ENCODE measurements at places on chromosomes 4 and X.

- peak; percentile 33 for DNase-seq
These were observed 221.2 kb upstream of the MID1 start for GRCh38 chrX:10841579-10841978.

DNA sequence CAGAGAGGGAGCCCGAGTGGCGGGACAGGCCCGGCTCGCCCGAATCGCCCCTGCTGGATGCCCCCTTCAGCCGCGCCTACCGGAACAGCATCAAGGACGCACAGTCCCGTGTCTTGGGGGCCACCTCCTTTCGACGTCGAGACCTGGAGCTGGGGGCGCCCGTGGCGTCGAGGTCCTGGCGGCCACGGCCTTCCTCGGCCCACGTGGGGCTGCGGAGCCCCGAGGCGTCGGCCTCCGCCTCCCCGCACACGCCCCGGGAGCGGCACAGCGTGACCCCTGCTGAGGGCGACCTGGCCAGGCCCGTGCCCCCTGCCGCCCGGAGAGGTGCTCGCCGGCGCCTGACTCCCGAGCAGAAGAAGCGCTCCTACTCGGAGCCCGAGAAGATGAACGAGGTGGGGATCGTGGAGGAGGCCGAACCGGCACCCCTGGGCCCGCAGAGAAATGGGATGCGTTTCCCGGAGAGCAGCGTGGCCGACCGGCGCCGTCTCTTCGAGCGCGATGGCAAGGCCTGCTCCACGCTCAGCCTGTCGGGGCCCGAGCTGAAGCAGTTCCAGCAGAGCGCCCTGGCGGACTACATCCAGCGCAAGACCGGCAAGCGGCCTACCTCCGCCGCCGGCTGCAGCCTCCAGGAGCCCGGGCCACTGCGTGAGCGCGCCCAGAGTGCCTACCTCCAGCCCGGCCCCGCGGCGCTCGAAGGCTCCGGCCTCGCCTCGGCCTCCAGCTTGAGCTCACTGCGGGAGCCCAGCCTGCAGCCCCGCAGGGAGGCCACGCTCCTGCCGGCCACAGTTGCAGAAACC is 156.9 kb downstream of the SOWAHB start:
- no peak for DNase-seq

DNA sequence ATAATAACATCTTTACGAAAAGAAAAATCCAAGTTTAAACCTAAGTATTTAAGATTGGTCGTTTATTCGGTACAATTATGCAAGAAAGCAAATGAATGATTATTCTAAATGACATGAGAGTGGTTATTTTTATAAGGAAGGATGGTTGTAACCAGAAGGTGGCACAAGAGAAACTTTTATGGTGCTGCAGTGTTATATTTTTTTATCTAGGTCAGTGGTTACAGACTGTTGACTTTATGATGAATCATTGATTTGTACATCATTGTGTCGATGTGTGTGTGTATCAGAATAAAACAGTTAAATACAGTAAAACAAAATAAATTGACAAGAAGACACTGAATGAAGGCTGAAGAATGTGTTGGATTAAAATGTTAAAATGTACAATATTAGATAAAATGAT is 9.8 kb downstream of the DCAF8L2 start:
- no peak for DNase-seq

DNA sequence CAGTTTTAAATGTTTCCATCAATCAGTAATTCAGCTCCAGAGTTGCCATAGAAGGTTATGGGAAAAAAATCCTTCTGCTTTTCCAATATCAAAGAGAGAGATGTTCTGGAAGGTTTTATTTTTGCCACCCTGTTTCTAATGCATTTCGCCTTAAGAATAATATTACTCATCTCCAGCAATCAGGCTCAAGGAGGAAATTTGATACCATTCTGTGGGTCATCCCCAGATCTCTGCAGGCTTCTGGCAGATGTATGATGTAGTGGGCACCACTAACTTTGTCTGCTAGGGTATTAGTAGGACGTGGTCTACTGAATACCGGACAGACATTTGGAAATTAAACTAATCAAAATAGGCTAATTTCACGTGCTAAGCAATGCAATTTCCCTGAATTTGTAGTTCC is 645.4 kb upstream of the TENM3 start:
- no peak for DNase-seq

DNA sequence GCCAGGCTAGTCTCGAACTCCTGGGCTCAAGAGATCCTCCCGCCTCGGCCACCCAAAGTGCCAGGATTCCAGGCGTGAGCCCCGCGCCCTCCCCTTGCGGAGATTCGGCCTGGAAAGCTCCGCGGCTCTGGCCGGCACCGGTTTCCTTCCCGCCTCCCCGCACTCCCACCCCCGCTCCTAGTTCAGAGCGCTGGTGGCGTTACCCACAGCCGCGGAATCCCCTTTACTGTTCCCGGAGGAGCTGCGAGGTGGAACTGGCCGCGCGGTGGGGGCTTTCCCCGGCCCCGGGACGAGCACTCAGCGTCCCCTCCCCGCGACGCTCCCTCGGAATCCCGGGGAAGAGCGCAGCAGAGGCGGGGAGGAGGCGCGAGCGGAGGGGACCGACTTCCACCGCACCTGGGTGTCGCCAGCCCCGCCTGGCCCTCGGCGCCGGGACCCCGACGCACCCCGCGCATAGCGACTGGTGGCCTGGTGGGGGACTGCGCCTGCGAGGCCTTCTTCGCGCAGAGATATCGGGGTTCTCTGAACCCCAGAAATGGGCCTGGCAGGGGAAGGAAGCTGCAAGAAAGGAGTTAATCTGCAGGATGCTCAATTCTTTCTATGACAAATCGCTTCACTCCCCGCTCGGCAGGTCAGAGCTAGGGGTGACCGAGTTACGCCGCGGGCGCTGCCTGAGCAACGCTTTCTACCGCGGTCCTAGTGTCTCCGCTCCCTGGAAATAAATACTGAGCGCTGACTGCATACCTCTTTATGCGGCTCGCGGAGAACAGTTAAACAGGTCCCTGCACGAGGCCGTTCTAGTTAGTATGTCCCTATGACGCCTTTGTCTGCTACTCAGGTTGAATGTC is 14.6 kb upstream of the SLC25A4 start:
- DNase-seq, result peak; percentile 17

DNA sequence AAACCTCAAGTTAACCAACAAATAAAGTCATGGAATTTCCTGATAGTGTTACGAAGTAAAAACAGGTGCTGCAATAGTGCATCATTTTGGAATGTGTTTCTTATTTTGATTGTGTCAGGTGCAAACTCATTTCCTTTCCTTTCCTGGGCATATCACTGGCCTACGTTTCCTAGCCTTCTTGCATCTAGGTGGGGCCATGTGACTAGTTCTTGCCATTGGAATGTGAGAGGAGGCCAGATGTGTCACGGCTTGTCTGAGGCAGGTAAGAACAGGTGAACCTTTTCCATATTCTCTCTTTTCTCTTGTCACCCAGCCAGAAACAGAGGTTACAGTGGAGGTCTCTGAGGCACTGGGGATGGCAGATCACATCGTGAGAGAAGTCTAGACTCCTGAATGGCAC is 868.0 kb downstream of the RPA4 start:
- DNase-seq, result no peak

GRCh38 chrX:15474028-15474427 is 19.1 kb downstream of the PIR start:
- no peak for DNase-seq

DNA sequence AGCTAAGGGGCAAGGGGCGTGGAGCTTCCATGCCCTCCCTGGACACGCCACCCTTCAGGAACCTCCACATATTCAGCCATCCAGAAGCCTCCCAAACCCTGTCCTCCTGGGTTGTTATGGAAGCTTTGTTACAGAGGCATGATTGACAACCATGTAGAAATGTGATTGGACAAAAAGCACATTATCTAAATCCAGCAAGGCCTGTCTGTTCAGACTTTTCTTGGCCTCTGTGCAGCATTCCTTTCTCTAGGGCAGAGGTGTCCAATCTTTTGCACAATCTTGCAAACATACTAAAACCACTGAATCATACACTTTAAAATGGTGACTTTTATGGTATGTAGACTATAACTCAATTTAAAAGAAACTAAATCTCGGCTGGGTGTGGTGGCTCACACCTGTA is 12.7 kb downstream of the STEEP1 start:
- DNase-seq, result no peak

GRCh38 chr4:109611045-109611646 is 51.1 kb downstream of the MCUB start:
- DNase-seq, result no peak

DNA sequence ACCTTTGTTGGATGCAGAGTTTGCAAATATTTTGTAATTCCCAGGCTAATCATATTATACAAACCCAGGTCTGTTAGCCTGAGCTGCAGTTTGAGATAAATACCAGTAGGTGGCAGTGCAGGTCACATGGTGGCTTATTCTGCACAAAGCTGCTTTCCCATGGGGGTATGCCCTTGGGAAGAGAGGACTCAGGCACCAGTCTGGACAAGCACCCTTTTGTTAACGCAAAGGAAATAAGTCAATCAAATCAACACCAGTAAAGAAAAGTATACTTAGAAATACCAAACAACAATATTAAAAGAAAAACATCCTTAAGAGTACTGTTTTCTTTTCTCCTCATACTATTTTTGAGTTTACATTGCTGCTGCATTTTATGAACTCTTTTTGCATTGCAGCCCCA is 389.0 kb upstream of the ZFP42 start:
- DNase-seq, result peak; percentile 50

GRCh38 chr4:1573830-1574459 is 110.2 kb downstream of the FAM53A start:
- DNase-seq, result no peak

GRCh38 chr4:77493120-77493752 is 112.4 kb upstream of the CXCL13 start:
- DNase-seq, result no peak

- DNase-seq, result peak; percentile 28
These were observed 186.0 kb downstream of the HHIP start for GRCh38 chr4:144831971-144832370.

DNA sequence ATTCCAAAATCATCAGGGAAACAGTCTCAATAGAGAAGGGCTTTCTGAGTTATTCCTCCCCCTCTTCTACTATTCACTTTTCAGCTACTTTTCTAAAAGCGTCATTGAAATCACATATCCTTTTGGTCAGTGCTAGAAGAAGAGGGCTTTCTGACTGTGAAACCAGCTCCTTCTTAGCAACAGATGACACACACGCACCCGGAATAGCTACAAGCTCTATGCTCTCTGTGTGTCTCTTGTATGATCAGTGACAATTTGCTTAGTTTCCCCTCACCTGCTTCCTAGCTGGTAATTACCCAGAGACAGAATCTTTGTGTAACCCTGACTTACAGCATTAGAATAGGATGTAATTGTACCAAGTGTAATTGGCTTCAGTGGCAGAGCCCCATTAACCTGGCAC is 268.1 kb upstream of the SLITRK2 start:
- DNase-seq, result peak; percentile 0

- no peak for DNase-seq
These were observed 11.4 kb upstream of the RAP1GDS1 start for GRCh38 chr4:98249831-98250230.

GRCh38 chr4:140020457-140021361 is 133.3 kb downstream of the MAML3 start:
- DNase-seq, result no peak
